ENCODE measurements at places on chromosomes 12 and 14.

DNA sequence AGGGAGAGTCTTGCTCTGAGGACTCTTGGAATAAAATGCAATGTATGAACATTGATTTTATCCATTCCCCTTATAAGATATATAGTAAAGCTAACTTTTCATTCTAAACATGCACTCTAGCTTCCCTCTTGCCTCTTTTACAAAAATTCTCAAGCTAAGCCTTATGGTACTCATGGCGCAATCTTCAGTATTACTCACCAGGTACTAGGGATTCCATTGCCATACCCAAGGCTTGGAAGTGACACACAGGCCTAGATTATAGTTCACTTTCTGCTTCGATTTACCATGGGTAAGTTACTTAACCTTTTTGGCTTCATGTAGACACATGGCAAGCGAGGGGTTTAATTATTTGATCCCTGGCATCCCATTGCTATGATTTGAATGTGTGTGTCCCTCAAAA lies 331.5 kb downstream of the LRIG3 start:
- no peak for DNase-seq

DNA sequence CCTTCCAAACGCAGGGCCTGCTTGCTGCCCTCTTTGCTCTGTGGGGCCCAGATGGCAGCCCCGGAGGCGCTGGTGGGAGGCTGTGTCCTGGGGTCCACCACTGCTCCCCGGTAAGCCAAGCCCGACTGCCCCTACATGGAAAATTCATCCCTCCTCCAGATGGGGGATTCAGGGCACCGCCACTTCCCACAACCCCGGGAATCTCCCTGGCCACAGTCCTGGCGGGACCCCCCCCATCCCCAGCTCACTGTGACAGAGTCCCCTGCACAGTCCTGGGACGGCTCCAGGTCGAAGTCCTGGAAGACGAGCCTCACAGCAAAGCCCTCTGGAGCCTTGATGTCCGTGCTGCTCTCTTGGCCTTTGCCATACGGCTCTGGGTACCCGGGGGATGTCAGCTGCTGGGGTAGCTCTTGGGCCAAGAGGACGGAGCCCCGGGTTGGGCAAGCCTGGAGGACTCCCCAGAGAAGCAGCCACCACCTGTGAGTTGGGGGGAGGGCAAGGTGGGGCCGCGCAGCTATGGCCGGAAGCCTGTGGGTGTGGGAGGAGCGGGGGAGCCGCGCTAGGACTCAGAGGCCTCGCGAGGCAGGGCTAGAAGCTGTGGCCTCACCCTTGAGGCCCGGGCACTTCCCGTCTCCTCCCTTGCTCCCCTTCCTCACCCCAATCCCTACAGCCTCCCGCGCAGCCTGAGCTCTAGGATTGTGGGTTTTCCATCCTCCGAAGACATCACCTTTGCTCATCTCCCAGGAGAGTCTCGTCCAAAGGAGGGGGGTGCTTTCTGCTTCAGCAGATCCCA lies 815 bp downstream of the C1RL start:
- peak; percentile 75 for DNase-seq

GRCh38 chr14:103628221-103628683 lies 759 bp upstream of the KLC1 start:
- peak; percentile 70 for DNase-seq

- no peak for DNase-seq
These were observed 201.6 kb upstream of the NOS1 start for GRCh38 chr12:117563007-117563406.

GRCh38 chr12:93645702-93646101 lies 31.5 kb upstream of the CRADD start:
- no peak for DNase-seq

DNA sequence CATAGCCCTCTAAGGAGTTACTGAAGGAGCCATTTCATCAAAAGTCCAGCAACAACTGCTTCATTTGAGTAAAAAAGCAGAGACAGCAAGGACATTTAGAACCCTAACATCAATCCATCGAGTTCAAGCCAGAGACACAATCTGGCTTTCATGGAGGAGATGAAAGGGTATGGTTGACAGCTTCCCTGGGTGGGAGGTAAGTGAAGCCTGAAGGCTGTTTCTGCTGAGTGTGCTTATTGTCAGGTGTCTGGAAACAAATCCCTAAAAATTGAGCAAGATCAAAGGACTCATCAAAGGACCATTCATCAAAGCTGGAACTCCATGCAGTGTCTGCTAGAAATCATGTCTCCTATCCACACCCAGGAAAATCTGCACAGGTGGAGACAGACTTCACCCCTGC lies 104.4 kb upstream of the CCDC196 start:
- no peak for DNase-seq

DNA sequence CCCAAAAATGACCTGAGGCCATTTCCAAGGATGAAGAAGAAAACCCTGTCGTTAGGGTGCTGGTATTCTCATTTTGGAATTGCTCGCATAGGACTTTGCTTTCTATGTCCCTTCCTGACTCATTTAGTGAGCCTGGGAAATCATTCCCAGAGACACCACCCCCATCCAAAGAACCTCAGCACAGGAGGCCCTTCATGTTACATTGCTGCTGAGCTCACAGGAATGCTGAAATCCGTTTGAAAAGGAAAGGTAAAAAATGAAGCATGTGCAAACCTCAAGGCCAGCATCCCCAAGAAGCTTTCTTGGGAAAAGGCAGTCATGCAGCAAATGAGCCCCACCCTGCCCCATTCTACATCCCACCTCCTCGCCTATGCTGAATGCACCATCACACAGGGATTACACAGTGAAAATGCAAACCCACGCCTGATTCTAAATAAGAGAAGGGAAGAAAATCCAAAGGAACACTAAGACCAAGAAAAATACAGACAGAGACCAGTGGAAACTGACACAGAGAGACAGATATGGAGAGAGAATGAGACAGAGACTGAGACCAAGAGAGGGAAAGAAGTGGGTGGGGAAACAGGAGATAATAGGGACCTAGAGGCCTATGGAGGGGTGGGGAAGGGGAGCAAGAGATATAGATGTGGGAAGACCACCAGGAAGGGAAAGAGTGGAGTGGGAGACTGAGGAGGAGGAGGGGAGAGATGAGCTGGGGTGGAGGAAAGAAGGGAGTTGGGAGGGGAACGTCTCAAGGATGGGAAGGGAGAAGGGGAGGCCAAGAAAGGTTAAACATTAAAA lies 33.5 kb downstream of the NIN start:
- DNase-seq, result no peak

DNA sequence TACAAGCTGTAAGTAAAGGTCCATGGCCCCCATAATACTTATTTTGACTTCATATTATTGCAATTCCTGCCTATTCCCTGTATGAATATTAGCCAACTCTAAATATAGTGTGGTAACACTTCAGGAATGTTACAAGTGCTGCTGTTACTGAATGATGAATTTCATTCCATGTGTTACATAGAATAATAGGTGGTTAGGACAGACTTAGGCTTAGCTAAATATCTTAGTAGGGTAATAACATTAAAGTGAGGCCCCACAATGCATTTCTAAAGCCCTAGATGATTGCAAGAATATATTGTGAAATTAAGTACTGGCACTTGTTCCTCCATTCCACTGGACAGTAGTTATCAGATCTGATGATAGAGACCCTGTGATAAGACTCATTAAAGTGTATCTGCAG lies 182.7 kb downstream of the PCNX1 start:
- DNase-seq, result no peak

DNA sequence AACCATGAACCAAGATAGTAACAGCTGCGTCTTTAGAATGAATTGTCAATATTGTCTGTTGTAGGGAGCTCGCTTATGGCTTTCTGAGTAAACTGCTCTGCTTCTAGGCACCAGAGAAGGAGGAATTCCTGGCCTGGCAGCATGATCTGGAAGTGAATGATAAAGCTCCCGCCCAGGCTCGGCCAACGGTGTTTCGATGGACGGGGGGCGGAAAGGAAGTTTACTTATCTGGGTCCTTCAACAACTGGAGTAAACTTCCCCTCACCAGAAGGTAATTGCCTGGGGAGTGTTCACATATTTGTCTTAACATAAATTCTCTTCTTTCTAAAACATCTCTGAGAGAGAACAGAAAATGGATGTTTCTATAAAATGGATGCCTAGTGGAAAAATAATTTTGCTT lies 4.3 kb downstream of the PRKAB1 start:
- no peak for DNase-seq

DNA sequence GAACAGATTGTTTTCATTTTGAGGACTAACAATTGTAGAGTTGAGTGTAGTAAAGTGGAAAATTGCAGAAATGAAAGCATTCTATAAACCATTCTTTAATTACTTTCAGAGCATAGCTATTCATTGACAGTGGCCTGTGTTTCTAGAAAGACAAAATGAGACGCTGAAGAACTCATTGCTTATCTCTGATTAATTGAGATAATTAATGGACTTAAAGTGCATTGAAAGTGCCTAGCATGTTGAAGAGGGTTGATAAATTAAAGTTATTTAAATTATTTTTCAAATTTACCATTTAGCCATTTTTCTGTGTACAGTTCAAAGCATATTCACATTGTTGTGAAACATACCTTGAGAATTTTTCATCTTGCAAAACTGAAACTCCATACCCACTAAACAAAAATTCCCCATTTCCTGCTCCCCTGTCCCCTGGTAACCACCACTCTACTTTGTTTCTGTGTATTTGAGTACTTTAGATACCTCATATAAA lies 57.4 kb downstream of the DAAM1 start:
- DNase-seq, result no peak

DNA sequence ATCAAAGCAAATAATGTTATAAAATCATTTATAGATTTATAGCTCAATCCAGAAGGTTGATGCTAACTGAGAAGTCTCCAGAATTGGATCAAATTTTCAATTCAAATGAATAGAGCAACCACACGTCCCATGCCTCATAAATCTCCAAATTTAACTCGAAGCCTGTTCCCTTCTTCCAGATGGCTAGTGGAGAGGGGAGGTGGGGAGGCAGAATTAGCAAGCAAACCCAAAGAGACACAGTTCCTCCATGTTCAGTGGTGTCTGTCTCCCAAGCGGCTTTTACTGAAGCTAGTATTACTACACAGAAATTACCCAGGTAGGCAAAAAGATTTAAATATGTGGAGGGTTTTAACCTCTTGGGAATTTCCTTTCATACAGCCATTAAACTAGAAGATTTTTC lies 65.8 kb downstream of the DUSP6 start:
- no peak for DNase-seq

DNA sequence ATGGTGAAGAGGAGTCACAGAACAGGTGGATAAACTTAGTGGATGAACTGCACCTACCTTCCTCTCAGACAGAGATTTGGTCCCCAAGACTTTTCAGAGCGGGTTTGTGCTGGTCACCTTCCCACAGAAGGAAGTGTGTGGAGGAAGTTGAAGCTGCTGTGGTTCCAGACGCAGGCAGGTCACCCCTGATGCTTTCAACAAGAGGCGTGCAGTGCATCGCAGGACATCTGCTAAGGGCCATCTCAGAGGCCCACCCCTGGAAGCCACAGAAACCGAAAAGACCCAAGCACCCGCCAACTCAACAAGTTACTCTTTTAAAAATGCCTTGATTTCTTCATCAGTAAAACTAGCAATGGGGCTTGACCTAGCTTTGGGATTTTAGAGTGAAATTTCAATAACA lies 1.0 kb upstream of the GPX2 start:
- DNase-seq, result no peak

DNA sequence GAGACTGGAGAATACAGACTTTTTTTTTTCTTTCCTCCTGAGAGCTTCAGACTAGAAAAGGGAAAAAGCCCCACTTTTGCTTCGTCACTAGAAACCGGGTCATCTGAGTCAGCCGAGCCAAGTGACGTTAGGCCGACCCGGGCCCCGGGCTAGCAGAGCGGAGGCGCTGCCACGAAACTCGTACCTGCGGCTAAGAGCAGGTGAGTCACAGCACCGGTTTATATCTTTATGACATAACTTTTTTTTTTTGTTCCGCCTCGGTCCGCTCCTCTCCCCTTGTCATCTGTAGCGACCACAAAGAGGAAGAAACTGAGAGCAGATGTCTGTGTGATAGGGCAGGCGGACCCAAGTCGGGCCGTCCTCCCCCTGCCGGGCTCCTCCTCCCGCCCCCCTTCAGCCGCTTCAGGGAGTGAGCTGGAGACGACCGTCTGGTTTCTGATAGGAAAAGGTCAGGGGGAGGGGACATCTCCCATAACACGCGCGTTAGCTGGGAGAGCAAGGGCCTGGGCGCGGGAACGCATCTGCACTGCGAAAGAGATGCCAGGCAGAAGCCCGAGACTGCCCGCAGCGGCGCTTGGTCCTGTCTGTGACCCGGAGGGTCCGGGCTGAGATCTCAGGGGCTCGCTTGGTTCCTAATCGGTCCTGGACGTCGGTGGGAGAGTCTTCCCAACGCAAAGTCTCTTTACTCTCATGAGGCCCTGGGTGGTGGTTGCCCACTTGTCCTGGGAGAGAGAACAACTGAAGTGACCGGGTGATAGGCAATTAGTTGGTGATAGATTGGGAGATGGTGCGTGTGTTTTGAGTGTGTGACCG lies 586 bp downstream of the TTC6 start:
- DNase-seq, result peak; percentile 39

DNA sequence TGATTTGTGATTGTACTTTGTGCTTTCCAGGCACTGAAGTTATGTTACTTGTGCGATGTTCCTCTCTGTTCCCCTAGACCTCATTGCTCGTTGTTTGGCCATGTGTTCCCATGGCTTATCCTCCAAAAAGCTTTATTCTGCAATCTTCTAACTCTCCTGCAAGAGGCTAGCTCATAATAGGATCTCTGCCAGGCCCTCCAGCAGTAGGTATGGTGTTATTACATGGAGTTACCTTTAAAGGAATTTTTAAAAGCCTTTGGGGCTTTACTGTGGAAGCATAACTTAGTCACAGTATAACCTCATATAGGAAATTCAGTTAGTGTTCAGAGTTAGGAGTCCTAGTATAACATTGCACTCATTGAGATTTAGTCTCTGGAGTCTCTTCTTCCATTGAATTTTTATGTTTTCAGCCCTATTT lies 292.3 kb downstream of the RAD51B start:
- DNase-seq, result no peak

- DNase-seq, result no peak
These were observed 148.2 kb downstream of the PLEKHA5 start for GRCh38 chr12:19277711-19278110.

- no peak for DNase-seq
These were observed 17.9 kb upstream of the SH2B3 start for GRCh38 chr12:111387747-111388323.

GRCh38 chr14:89014569-89014850 lies 190.1 kb downstream of the TTC8 start:
- no peak for DNase-seq

DNA sequence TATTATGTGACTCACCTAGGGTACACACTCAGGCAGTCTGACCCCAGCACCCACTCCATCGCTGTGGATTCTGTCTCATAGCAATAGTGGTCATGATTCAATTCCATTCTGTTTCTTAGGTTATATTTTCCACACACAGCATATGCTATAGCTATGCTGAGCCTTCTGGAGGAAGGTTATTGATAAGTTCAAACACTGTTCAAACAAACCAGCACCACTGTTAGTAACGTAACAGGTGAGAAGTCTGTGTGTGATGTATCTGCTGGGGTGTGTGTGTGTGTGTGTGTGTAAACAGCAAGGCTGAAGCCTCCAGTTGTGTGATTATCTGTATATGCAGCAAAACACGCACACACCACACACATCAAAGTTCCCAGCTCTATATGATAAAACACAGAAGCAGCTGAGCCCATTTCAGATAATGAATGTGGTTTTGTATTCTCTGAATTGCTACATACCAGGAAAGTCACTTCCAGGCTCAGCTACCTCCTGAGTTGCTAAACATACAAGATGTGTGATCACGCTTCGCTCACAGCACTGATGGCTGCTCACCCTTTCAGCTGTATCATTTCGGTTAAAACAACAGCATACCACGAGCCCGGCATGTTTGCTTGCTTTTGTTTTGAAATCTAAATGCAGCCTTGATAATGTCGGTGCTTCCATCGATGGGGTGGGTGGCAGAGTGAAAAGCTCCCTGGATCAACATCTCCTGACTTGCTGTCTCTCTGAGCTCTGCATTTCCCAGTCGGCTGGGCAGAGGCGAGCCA lies 6.8 kb upstream of the SYNE3 start:
- DNase-seq, result peak; percentile 73

GRCh38 chr12:7404275-7404674 lies 39.7 kb downstream of the CD163L1 start:
- no peak for DNase-seq

Measured in CD4-positive, alpha-beta T cell treated with Interleukin-15 for 1 hour (primary cell).